ENCODE measurements at places on chromosomes 1 and 21. TPM values are rescaled to one million over a fixed set of nuclear protein-coding genes. Genes with fewer than 3 reads are reported as not detected.

Gene BTG2
- 46.8 TPM for total RNA-seq

Gene GJC2
- 14.8 TPM for total RNA-seq

Gene CCDC28B
- 8.1 TPM for total RNA-seq

Gene LCK
- total RNA-seq, result not detected

Gene GPR89A
- total RNA-seq, result 18.2 TPM

Gene KRTAP21-2
- not detected for total RNA-seq

Gene S100A7
- total RNA-seq, result not detected

Gene LCE2B
- total RNA-seq, result not detected

Gene FCRL4
- total RNA-seq, result not detected

Gene OR10J1
- total RNA-seq, result not detected

Gene FCGR2B
- total RNA-seq, result 0.15 TPM

Gene ZMYND12
- total RNA-seq, result 0.29 TPM

Gene RGS4
- 110 TPM for total RNA-seq

Gene NTMT2
- total RNA-seq, result not detected

Gene ZP4
- not detected for total RNA-seq

Gene HORMAD1
- total RNA-seq, result not detected

Gene GJB5
- total RNA-seq, result not detected

Gene ACTA1
- total RNA-seq, result not detected

Gene PPP1R8
- 35.1 TPM for total RNA-seq

Gene TRIM67
- total RNA-seq, result not detected

Gene SWT1
- total RNA-seq, result 6.3 TPM

Gene IFNAR1
- 23.9 TPM for total RNA-seq

Gene TMEM79
- total RNA-seq, result 1.3 TPM

Gene GRHL3
- not detected for total RNA-seq

Gene FAM78B
- 0.29 TPM for total RNA-seq

Gene OPTC
- total RNA-seq, result not detected

Gene APOBEC4
- total RNA-seq, result not detected

Gene CTBS
- total RNA-seq, result 19.6 TPM

Gene LPAR3
- total RNA-seq, result 33.5 TPM

Gene IFNLR1
- not detected for total RNA-seq

Gene UBE2U
- total RNA-seq, result not detected

Gene LAPTM5
- not detected for total RNA-seq

Gene BRDT
- not detected for total RNA-seq

Gene DMRTA2
- 0.15 TPM for total RNA-seq

Gene GUCA2B
- total RNA-seq, result not detected

Gene OR2L13
- total RNA-seq, result not detected

Gene NID1
- total RNA-seq, result 48.3 TPM

Gene VWA5B1
- total RNA-seq, result not detected

Gene PTPN14
- 55.0 TPM for total RNA-seq

Gene CELA3B
- not detected for total RNA-seq

Gene TSPAN2
- not detected for total RNA-seq

Gene CFAP141
- total RNA-seq, result not detected

Gene DIO1
- under 0.01 TPM for total RNA-seq

Gene NLRP3
- total RNA-seq, result not detected
